Activated T-cell treated with anti-CD3 and anti-CD28 coated beads, Interleukin-2, amount 50 U/mL, for 48 hours (primary cell): ENCODE measurements at places on chromosomes 7 and 10.

- no peak for DNase-seq
Measured at GRCh38 chr7:49166441-49166840, 242.1 kb downstream of the CDC14C start.

DNA sequence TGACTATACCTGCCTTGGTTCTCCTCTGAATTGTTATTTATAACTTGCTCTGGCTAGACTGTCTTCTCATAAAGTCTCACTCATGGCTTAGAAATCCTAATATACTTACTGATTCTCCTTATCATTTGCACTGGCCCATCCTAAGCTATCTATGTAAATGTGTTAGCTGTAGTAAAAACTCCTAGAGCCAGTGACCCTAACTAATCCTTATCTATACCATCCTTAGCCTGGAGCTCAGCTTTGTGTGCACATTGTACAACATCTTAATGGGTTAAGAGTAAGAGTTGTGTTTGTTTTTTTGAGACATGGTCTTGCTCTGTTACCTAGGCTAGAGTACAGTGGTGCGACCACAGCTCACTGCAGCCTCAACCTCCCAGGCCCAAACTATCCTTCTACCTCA is 40.8 kb downstream of the LAMB4 start:
- no peak for DNase-seq

DNA sequence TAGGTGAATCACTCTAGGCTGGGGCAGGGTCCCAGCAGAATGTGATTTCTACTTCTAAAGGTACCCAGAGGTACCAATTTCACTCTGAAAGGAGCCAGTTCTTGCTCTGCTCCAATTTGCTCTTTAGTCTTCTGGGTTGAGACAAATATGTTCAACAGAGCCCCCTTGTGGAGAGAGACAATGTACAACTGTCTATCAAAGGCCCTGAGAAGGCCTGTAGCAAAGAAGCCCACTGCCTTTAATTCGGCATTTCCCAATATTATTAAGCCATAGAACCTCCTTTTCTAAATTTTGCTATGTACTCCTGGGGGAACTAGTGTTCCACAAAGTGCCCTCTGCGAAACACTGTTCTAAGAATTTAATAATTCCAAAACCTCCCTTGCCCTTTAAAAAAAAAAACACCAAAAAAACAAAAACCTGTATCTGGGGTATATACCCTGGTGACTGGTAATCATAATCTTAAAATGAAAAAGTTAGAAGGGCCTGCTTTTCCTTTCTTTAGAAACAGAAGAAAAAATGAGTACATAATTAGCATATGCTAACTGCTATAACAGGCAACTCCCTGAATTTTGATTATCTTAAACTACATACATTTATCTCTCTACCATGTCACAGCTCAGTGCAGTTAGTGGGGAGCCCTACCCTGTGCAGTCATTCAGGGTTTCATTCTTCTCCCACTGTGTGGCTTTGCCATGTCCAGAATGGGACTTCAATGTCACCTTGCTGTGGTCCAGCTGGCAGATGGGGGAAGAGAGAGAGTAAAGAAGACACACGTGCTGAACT is 160.9 kb upstream of the BMPER start:
- no peak for DNase-seq

DNA sequence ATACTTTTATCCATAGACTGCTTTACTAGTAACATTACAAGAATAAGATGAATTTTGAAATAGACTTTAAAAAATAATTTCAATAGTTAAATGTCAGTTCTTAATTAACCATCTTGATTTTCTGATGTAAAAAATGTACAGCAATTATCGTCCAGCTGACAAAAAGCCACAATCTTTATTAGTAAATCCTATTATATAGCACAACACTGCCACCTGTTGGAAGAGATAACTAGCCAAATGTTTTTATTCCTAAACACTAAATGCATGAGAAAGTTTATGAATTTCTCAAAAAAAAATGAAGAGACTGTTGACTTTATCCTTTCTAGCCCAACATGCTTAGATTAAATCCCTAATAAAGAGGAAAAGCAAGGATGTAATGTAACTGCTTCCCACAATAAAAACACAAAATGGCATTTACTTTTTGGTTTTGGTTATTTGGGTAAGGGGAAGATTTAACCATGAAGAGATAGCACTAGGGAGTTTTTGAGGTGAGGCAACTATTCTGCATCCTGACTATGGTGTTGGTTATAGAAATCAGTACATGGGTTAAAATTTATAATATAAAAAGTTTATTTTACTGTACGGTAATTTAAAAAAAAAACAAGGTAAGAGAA is 8.0 kb downstream of the COA1 start:
- no peak for DNase-seq

- no peak for DNase-seq
Measured at GRCh38 chr10:983971-984655, 4.1 kb upstream of the GTPBP4 start.

DNA sequence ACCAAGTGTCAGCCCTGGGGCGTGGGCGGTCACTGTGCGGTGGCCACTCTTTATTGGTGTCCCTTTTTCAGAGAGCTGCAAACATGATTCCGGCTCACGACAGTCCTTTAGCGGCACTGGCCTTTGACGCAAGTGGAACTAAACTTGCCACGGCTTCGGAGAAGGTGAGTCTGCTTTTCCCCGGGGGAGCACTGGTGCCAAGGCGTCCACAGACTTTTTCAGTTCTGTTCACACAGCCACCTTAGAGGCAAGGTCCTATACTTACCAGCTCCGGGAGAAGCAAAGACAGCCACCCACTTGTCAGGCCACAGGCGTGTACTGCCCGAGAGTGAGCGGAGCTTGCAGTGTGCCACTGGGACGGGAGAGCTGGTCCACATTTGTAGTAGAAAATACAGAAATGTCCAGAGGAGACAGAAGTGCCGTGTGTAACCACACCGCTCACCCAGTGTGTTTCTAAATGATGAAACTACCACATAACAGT is 27.9 kb downstream of the WIPI2 start:
- no peak for DNase-seq

GRCh38 chr7:82964150-82964882 is 198.4 kb downstream of the PCLO start:
- no peak for DNase-seq

- peak; percentile 33 for DNase-seq
Measured at GRCh38 chr10:98055841-98056516, 25.6 kb upstream of the CRTAC1 start.

DNA sequence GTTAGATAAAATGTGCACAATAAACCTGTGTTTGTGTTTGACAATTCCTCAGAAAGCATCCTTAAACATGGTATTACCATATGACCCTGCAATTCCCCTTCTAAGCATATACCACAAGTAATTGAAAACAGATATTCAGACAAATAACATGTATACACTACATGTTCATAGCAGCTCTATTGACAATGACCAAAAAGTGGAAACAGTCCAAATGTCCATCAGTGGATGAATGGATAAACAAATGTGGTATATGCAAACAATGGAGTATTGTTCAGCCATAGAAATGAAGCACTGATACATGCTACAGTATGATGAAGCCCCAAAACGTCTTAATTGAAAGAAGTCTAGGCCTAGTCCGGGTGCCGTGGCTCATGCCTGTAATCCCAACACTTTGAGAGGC is 280.1 kb downstream of the OTUD1 start:
- no peak for DNase-seq

DNA sequence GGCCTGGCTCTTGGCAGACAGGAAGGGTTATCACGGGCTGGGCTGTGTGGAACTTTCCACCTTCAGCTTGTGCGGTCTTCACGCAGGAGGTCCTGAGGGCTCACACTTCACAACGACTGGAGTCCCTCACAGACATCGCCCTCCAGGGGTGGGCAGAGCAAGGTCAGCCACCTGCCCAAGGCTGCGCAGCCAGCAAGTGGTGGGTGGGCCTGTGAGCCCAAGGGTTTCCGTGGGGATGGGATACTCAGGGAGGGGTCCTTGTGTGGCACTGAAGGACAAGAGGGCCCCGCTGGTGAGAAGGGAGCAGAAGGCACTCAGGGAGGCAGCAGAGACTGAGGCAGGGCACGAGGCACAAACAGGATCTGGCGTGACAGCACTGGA is 22.0 kb downstream of the PDIA4 start:
- no peak for DNase-seq
